Activated CD4-positive, alpha-beta T cell treated with anti-CD3 and anti-CD28 coated beads for 24 hours (primary cell): ENCODE measurements at places on chromosomes 7 and 10.

GRCh38 chr10:127881262-127881661 is 11.5 kb downstream of the CLRN3 start:
- no peak for DNase-seq

GRCh38 chr10:114821915-114822443 is 399 bp downstream of the FHIP2A start:
- DNase-seq, result no peak

DNA sequence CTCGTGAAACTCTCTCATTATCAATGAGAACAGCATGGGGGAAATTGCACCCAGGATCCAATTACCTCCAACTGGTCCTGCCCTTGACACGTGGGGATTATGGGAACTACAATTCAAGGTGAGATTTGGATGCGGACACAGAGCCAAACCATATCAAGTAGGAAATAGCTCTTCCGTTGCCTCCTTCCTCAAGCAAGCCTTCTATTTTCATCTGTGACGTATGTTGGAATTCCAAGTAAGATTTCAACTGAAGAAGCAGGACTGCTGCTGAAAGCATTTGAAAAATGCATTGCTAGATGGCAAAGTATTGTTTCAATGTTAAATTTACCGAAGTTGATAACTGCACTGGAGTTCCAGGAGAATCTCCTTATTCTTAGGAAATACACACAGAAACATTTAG is 178.1 kb upstream of the GALNT17 start:
- no peak for DNase-seq

- DNase-seq, result no peak
Observed at GRCh38 chr10:16612115-16612980, 90.7 kb upstream of the C1QL3 start.

- DNase-seq, result no peak
Observed at GRCh38 chr7:113796557-113796956, 122.3 kb downstream of the PPP1R3A start.

DNA sequence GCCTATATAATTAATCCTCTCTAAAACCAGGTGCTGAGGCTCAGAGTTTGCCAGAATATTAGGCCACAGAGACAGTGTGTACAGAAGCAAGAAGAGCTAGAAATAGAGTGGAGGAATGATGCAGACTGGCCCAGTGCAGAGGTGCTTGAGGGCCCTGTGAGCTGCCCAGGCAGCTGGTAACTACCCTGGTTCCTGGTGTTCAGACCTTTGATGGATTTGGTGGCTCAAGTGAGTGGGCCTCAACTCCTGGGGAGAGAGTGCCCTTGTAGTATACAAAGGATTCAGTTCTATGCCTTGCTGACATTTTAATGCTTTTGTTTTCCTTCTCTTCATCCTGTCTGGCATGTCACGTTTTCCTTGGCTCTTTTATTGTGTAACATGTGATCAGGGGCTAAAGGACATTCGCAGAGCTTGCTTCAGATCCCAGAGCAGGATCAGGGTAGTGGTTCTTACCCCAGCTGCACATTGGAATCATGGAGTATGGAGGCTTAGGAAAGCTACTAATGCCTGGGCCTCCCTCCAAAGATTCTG is 20.0 kb downstream of the LRRC4 start:
- DNase-seq, result no peak

DNA sequence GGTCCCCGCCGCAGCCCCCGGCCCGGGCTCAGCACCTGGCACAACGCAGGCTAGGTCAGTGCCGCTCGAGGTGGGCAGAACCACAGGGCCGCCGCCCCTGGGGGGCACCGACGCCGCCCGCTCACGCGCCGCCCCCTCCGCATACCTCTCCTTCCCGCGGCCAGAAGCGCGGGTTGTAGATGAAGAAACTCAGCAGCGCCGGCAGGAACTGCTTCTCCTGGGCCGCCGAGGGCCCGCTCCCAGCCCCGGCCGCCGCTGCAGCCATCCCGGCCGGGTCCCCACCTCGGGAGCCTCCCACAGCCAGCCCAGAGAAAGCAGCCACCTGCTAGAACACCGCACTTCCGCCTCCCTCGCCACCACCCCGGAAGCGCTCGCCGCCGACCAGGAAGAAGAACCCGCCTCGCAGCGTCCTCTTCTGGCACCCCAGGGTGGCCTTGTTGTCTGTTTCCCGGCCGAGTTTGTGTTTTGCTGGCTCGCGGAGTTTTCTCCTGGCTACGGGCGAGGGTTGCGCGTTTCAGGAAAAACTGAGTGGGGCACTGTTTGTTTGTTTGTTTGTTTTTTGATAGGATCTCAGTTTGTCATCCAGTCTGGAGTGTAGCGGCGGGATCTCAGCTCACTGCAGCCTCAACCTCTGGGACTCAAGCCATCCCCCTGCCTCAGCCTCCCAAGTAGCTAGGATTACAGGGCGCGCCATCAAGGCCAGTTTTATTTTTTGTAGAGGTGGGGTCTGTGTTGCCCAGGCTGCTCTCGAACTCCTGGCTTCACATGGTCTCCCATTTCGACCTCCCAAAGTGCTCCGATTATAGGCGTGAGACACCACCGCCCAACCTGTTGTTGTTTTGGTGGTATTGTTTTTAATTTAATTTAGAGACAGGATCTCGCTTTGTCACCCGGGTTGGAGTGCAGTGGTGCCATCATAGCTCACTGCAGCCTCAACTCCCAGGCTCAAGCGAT is 17.7 kb downstream of the OCM2 start:
- peak; percentile 72 for DNase-seq

GRCh38 chr7:130275826-130276297 is 9.2 kb downstream of the CPA2 start:
- DNase-seq, result no peak

DNA sequence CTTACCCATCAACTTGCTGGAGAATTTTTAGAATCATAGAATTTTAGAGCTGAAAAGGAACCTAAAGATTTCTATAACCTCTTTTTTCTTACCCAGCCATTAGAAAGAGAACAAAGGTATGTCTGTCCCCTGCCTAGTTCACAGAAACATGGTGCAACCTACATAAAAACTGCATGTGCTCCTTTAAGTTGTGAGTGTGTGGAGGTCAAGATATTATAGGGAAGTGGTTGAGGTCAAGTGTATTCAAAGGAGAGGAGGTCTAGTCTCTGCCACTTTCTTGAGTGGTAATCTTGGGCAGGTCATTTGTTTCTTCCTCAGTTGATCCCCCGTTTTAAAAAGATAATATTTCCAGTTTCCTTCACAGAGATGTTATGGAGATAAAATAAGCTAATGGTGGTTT is 6.4 kb downstream of the UBTD1 start:
- DNase-seq, result no peak
